ENCODE measurements at places on chromosomes 2 and 18.
A peak's percentile ranks its signal among the peaks of the same experiment; 100 is the strongest.

DNA sequence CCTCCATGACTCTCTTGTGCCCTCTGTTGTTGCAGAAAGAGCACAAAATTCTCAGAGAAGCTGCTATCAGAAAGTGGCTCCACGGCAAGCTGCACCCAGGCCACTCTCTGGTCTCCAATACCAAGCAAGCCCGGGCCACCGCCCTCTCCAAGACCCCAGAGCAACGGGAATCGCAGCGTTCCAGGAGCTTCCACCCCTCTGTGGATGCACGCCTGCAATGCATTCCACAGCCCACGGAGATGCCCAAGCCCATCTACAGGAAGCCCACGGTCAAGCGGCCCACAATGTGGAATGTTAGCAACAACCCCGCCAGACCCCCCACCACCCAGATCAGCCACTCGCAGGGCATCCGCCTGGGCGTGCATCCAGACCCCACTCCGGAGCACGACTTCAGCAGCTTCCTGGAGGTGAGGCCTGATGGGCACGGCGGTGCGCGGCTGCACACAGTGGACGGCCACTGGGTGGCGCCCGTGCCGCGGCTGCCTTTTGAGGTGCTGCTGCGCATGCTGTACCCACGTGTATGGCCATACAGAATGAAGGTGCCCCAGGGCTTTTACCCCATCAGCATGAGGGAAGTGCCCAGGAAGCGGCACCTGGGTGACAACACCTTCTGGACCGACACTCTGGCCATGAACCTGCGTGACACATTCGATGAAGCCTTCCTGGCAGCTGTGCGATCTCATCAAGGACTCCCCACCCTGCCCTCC lies 6.3 kb downstream of the ANKRD53 start:
- peak; percentile 52 for DNase-seq

DNA sequence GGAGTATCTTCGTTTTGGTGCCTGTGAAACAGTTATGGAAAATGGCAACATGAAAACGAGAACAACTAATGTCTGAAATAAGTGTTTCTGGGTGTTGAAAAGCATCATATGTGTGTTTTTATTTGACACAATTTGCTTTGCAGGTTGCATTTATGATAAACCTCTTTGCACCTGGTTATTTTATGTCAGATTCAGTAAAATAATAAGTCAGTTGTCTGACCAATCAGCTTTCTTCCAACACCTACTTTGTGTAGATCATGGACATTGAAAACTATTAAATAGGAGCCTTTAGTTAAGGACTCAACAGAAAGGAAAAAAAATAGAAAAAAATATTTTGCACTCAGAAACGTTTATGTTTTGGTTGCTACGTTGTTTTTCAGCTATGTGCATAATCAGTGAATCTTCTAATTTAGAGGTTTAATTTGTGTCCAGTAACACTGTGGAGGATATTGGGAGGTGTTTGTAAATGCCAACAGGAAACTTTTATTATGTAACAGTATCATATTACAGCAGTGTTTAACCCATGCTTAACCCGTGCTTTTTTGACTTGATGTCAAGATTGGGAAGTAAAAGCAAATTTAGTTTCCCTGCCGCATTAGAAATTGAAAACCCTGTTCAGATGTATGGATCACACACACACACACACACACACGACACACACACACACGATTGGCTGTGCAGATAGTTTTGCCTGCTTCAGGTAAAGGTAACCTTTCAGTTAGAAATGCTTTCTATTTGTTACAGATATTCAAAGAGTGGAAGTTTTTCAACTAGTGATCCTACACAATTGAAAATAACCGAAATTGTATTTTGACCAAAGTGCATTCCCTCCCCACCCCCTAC lies 2.6 kb downstream of the PKP4 start:
- DNase-seq: no peak

GRCh38 chr2:28447943-28448792 lies 47.7 kb upstream of the PLB1 start:
- no peak for DNase-seq

- peak; percentile 49 for DNase-seq
These were observed 378 bp upstream of the IAH1 start for GRCh38 chr2:9473985-9474360.

- no peak for DNase-seq
These were observed 2.3 kb upstream of the NBAS start for GRCh38 chr2:15563227-15564100.

GRCh38 chr18:48879008-48879431 lies 71.7 kb downstream of the SMAD7 start:
- no peak for DNase-seq

GRCh38 chr2:134668821-134669220 lies 50.0 kb downstream of the TMEM163 start:
- DNase-seq: no peak

DNA sequence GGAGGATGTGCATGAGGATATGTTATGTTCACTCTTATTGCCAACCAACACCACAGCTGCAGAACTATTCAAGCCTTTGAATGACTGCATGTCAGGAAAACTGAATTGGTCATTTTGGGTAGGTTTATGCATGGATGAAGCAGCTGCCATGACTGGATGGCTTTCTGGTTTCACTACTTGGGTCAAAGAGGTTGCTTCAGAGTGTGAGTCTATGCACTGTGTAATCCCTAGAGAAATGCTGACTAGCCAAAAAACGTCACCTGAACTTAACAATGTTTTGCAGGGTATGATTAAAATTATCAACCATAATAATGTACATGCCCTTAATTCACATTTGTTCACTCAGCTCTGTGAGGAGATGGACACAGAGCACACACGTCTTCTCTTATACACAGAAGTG lies 206.7 kb upstream of the RBBP8 start:
- DNase-seq: no peak

DNA sequence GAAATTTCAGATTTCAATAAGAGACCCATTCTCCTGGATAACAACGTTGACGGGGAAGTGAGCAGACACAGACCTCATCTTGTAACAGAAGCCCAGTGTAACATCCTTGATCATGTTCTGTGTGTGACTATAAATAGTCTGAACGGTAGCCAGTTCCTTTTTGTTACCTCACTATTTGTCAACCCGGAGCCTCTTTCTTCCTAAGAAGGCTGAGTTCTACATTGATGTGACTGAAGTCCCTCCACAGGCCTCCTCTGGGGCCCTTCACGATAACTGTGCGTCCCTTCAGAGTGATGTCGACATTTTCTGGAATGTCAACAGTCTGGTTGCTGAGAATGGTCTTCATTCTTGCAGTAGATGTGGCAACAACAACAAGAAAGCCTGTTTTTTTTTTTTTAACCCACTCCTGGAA lies 6.3 kb upstream of the PLEKHM3 start:
- no peak for DNase-seq

GRCh38 chr2:29923110-29923721 lies 1.8 kb upstream of the ALK start:
- DNase-seq: no peak

- no peak for DNase-seq
These were observed 200.5 kb downstream of the GRB14 start for GRCh38 chr2:164420787-164421186.

- DNase-seq: no peak
These were observed 19.5 kb upstream of the ID2 start for GRCh38 chr2:8662239-8662879.

DNA sequence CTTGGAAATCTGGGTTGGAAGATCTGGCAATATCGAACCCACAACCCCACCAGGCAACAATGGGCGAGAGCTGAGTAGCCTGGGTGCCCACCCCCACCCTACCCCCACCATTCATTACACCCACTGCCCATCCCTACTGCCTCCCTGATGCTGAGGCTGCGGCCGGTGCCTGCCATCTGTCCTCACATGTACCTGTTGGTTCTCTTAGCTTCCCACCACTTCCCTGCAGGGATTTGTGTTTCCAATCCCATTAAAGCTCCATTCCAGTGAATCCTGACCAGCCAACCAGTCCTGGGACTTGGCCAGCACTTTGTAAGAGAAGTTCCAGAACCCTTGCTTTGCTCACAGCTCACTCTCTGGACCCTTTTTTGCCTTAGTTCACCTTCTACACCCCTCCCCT lies 163.0 kb upstream of the SH3BP4 start:
- DNase-seq: no peak

GRCh38 chr2:113070606-113070975 lies 2.8 kb downstream of the IL1F10 start:
- DNase-seq: no peak

- no peak for DNase-seq
These were observed 733 bp upstream of the CXCR2 start for GRCh38 chr2:218125095-218125494.

GRCh38 chr2:166651080-166651675 lies 157.1 kb upstream of the SCN7A start:
- no peak for DNase-seq

GRCh38 chr2:240737958-240738357 lies 46.3 kb downstream of the AQP12A start:
- DNase-seq: no peak

DNA sequence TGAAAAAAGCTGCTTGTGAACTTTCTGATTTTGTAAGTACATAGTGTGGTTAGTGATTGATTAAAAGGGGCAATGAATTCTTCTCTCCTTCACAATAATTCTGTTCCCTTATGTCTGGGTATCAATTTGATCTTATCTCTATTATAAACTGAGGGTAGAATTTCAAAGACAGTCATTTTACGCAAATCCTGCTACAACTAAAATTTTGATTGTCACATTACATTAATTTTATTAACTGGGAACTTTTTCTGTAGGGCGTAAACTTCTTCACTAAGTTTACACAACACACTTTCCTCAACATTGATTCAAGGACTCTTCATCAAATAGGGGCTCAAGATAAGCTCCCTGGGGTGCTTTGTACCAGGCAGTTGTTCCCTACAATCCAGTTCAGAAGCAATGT lies 5.0 kb upstream of the SLC8A1 start:
- no peak for DNase-seq

GRCh38 chr2:209579230-209579749 lies 155.4 kb downstream of the MAP2 start:
- DNase-seq: peak; percentile 46

DNA sequence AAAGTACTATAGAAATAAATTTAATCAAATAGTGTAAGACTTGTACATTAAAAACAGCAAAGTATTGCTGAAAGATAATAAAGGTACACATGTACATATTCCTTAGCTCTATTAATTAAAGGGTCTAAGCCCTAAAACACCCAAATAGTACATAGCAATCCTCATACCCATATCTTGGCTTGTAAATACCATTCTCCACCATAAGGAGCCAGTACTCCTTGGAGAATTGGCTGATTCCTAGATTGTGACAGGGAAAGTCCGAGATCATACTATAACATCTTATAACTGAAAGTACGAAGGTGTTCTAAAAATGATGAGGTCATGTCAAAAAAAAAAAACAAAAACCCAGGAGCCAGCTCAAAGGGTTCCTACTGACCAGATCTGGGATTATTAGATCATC lies 614.6 kb downstream of the SUCLG1 start:
- DNase-seq: no peak

DNA sequence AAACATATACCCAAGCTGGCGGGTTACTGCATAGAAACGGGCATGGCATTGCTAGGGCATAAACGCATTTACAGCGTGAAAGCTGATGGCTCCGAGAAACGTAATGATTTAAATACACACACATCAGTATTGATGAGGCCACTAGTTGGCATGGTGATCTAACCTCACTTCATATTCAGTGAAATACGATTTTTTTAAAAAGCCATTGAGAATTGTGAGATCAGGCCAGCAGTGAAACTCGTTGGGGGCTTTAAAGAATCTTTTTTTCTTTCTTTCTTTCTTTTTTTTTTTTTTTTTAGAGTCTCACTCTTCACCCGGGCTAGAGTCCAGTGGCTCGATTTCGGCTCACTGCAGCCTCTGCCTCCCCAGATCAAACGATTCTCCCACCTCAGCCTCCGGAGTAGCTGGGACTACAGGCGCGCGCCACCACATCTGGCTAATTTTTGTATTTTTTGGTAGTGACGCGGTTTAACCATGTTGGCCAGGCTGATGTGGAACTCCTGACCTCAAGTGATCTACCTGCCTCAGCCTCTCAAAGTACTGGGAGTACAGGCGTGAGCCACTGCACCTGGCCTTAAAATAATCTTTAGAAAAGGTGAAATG lies 2.4 kb upstream of the SMAD7 start:
- peak; percentile 24 for DNase-seq

- no peak for DNase-seq
These were observed 18.7 kb downstream of the CLK1 start for GRCh38 chr2:200845669-200846325.

DNA sequence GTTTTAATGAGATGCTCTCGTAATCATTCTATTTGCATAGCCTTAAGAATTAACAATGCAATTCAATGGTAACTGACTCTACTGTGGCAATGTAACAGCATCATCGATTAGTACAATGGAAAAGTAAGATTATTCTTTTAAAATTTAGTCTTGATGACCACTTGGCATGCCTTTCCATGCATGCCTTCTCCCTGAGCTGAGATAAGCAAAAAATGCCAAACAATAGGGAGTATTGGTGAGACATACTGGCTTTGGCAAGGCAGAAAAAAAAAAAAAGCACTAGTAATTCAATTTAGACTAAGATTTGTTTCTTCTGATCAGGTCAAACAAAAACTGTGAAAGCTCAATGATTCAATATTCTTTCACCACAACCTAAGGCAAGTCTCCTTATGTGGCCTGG lies 110.8 kb upstream of the TRIB2 start:
- no peak for DNase-seq

- DNase-seq: no peak
These were observed 266.9 kb downstream of the TNS1 start for GRCh38 chr2:217735899-217736298.

- no peak for DNase-seq
These were observed 1662.1 kb upstream of the NXPH2 start for GRCh38 chr2:140442319-140442718.

- no peak for DNase-seq
These were observed 250.3 kb downstream of the CDH20 start for GRCh38 chr18:61583548-61583947.

GRCh38 chr2:9594366-9595054 lies 36.3 kb downstream of the YWHAQ start:
- DNase-seq: no peak

- DNase-seq: no peak
These were observed 218.0 kb upstream of the COPS8 start for GRCh38 chr2:236867441-236868260.

GRCh38 chr2:212536817-212537725 lies 1.5 kb downstream of the ERBB4 start:
- DNase-seq: peak; percentile 43

DNA sequence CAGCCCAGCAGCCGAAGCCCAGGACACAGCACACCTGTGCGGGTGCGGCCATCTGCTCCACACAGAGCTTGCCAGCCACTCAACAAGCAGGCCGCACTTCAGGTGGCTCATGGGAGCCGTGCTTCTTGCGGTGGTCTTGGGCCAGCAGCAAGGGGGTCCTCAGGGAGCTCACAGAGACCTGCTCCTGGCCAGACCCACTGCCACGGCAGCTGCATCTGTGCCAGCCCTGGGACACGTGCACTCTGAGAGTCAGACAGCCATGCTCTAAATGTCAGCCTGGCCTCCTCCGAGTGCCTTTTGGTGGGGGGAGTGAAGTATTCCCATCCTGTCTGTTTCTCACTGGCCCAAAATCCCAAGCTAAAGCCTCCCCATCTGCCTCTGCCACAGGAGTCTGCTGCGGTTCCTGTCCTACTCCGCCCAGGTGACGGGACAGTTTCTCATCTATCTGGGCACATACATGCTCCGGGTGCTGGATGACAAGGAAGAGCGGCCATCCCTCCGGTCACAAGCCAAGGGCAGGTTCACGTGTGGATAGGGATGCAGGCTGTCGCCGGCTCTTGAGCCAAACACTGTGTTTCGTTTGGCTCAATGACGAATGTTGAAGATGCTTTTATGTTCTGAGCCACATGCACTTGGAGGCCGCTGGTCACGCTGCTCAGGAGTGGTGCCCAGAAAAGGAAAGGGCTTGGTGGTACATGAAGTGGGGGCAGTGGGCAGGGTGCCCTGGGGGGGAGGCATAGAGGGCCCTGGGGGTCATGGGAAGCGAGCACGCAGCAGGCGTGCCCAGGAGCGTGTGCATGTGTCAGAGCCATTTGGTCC lies 22.8 kb downstream of the CIDEA start:
- DNase-seq: no peak

All from left hindlimb (tissue), 1 donor.